ENCODE measurements at places on chromosomes 1 and 21.

DNA sequence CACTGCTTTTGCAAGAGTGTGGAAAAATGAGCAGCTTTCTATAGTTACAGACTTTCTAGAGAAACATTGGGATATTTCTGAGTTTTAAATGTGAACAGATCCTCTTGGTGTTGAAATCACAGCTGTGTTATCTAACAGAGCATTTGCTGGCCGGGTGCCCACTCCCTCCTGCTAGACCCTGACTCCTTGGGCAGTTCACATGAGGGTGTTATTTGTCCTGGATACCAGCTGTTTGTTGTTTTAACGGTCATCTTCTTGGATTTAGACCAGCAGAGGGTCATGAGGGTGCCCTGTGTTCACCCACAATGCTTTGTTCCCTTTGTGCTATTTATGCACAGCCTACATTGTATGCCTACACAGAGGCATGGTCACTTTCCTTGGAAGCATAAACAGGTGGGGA is 67.1 kb downstream of the CENPF start:
- DNase-seq = no peak

- no peak for DNase-seq
These were observed 420.6 kb upstream of the DEPDC1 start for GRCh38 chr1:68917456-68917855.

- no peak for DNase-seq
These were observed 25.2 kb downstream of the PRAMEF20 start for GRCh38 chr1:13435458-13435857.

DNA sequence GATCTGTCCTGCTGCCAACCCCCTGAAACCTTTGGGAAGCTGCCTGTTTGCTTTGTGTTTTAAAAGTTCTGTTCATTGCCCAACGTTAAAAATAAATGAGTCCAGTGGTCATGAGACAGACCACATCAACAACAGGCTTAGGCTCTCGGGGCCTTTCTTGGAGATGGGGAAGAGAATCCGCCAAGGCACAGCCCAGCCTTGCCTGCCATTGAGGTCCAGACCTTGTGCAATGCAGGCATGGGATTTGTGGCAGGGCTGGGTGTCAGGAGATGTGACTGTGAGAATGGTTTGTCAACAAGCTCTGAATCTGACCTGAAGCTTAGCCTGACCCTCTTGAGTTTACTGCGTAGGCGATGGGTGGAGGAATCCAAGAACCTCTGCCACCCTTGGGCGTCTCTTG is 4.2 kb downstream of the SPSB1 start:
- no peak for DNase-seq

GRCh38 chr21:34017039-34017961 is 56.1 kb upstream of the MRPS6 start:
- no peak for DNase-seq

- no peak for DNase-seq
These were observed 122.1 kb downstream of the EDEM3 start for GRCh38 chr1:184632415-184633175.

DNA sequence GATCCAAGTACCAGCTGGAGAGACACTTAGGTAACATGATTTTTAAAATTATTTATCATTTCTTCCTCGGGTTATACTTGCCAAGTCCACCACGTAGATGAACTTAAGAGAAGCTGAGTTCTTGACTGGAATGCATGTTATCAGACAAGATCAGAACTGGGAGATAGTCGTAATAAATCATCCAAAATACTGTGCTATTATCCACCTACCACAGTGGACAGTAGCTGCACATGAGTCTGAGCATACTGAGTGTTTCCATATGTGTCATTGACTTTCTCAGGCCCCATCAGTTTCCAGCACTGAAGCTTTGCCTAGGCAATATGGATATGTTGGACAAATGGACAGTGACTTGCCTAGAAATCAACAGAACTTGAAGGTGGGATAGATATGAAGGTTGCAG is 77.9 kb upstream of the RRP15 start:
- no peak for DNase-seq

GRCh38 chr1:220701974-220702373 is 11.8 kb downstream of the C1orf115 start:
- peak; percentile 16 for DNase-seq

DNA sequence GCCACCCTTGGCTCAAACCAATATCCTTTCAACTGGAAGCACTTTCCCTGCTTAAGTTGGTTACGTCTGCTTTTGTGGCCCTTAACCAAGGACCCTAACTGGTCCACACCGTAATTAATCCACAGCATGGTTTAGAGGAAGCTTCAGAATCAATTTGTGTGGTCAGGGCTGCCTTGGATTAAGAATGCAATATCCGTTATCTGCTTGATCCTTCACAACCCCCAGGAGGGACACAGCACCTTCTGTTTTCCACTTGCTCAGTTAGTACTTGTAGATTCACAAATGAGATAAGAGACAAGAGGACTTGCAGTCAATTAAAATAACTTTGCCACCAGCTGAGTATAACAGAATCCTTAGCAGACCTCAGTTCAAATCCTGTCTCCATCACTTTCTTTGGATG is 56.9 kb upstream of the LRP8 start:
- DNase-seq = no peak

- no peak for DNase-seq
These were observed 105.8 kb downstream of the SMYD2 start for GRCh38 chr1:214386747-214387146.

GRCh38 chr21:41429925-41430491 is 4.0 kb downstream of the MX1 start:
- no peak for DNase-seq

DNA sequence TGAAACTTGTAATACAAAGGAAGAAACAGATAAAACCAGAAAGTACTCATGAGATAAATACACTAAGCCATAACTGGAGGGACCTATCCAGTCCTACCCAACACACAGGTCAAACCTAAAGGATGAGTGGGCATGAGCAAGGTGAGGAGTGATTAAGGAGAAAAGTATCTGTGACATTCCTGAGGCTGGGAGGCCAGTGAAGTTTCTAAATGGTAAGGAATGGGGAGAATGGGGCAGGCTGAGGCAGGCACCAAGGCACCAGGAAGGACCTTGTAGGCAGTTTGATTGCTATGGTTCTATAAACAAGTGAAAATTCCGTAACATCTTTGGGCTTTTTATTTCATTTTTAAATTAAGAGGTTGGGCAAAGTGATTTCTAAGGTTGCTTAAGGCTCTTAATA is 10.4 kb downstream of the DDX59 start:
- no peak for DNase-seq

DNA sequence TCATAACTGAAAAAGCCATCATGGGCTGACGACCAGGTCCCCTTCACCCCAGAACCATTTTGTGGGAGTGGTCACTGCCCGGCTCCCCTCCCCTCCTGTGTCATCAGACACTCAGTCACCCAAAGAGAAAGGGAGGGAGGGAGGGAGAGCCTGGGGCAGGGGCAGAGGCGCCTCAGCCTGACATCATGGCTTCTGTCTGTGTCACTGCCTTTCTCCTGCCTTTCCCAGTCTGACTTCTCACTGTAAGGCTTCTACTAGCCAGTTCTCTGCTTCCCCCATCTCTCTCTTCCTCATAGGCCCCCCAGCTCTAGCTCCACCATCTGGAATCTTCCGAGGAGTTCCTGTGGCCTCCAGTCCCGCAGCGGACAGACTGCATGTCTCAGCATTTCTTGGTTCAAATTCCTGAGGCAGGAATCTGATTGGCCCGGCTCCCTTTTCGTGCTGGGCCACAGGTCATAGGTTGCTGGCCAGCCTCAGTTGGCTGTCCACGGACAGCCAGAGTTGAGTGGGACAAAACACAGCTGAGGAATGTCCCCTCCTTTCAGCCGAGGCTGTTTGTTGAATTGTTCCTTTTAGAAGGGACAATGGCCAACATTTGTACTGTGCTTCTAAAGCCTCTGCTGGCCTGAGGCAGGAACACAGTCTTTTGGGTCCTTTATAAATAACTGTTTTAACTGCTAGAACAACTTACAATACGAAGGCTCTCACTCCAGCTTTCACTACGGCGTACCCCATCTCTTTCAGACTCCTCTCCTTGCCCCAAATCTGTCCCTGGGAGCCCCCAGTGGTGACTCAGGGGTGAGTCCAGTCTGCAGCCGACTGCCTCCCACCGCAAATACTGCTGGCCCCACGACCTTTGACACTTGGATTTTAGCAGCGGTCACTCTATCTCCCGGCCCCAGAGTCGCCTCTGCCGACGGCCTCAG is 18.7 kb upstream of the KANK4 start:
- no peak for DNase-seq

- no peak for DNase-seq
These were observed 73.0 kb upstream of the GRIK3 start for GRCh38 chr1:37107153-37107907.

DNA sequence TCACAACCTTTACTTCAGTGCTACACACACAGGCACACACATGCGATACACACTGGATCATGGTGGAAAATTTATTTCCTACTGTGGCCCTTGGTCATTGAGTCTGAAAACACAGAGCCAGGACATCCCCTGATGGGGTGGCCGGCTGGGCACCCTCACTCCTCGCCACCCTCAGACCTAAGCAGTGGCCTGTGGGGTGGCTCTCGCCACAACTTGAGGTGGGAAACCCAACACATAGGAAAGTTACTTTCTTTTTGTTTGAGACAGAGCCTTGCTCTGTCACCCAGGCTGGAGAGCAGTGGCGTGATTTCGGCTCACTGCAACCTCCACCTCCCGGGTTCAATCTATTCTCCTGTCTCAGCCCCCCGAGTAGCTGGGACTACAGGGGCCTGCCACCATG is 19.4 kb downstream of the CRYAA start:
- no peak for DNase-seq

DNA sequence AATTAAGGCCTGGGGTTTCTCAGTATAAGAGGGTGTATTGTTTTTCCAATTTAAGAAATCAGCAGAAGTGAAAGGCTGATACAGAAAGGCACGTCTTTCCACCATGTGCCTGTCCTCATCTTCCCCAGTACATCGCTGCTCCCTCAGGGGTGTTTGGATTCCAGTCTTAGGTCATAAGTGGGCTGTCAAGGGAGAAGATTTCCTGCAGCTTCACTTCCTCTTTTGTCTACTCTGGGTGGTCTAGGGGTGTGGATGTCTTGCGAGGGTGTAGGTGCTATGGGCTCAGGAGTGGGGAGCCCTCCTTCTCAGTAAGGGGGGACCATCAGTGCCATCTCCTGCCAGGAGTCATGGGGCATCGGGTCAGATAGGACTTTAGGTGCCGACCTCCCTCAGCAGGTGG is 999.8 kb upstream of the NCAM2 start:
- no peak for DNase-seq
